ENCODE measurements at places on chromosomes 11 and 22.
A peak's percentile ranks its signal among the peaks of the same experiment; 100 is the strongest.

DNA sequence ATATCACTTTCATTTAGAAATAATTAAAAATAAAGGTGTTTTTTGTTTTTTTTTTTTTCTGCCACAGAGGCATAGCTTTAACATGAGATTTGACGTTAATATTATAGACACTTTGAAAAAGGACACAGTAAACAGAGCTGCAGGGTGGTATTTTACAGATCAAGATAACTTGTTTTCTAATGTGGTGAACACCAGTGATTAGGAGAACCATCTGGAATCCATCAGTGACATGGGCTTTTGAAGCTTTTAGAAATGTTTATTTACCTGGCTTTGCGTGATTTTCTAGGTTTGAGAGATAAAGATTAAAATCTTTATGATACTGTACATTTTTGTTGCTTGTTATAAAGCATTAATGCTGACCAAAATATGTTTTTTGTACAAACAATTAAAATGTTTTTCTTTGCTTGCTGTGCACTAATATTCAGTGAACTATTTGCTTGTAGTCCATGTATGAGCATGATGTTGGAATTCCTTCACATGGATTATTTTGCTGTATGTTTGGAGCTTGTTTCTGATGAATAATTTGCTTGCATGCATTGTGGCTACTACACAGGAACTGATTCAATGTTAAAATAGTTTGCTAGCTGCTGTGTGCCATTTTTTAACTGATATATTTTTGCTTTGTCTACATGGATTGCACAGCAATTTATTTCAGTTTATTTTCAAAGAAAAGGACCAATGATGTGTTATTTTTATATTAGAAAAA lies 352.1 kb upstream of the NARS2 start:
- DNase-seq = no peak

- DNase-seq = peak; percentile 51
Observed at GRCh38 chr22:29040385-29041275, 21.0 kb downstream of the C22orf31 start.

DNA sequence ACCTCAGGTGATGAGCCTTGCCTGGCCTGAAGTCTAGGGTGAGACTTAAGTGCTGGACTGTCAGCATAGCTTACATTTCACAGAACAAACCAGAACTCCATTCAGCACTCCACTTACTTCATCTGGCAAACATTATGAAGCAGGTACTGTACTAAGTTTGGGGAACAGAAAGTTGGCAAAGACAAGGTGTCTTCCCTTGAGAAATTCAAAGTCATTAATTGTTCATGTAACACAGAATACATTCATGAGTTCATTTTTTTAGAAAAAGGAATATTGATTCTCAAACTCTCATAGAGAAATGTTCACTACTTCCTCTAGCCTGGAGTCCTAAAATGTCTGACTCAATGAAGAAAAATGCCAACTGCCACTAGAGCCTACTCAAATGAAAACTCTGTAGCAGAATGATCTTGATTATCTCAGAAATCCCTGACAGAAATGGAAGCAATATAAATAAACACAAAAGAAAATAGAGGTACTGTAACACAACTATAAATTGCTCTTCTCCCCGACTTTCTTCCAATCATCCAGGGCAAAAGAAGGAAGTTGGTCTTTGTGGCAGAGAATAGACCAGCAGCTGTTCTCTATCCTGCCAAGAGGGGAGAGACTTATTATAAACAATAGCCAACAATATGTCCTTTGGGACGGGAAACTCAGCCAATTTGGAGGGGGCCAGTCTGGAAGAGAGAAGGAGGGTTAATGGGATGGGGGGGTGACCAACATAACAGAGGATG lies 129.2 kb upstream of the MTMR2 start:
- DNase-seq = no peak

DNA sequence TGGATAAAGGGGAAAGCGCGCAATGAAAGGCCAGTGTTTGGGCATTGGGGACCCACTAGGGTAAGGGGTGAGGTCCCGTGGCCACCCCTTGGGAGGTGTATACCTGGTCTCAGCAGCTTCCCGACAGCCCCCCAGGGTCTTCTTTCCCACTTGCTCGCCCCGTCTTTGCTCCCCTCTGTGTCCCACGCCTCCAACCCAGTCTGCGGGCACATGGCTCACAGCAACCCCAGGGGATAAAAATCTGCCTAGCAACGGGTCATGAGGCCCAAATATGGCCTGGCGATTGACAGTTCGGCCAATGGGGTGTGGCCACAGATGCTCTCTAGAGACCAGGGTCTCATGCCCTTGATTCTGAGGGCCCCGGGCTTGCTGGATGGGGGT lies 41.6 kb downstream of the AHNAK start:
- no peak for DNase-seq

GRCh38 chr22:24953384-24954113 lies 1.0 kb downstream of the KIAA1671 start:
- DNase-seq = no peak

GRCh38 chr11:58926695-58927094 lies 12.6 kb upstream of the GLYATL1 start:
- no peak for DNase-seq

DNA sequence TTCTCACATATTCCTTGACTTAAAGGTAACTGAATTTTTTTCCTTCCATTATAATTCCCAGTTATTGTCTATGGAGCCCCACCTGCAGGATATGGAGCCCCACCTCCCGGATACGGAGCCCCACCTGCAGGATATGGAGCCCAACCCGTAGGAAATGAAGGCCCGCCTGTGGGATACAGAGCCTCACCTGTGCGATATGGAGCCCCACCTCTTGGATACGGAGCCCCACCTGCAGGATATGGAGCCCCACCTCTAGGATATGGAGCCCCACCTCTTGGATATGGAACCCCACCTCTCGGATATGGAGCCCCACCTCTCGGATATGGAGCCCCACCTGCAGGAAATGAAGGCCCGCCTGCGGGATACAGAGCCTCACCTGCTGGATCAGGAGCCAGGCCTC lies 28.1 kb downstream of the WBP2NL start:
- DNase-seq = no peak

- DNase-seq = no peak
Observed at GRCh38 chr11:19232910-19233503, 7.7 kb downstream of the E2F8 start.

DNA sequence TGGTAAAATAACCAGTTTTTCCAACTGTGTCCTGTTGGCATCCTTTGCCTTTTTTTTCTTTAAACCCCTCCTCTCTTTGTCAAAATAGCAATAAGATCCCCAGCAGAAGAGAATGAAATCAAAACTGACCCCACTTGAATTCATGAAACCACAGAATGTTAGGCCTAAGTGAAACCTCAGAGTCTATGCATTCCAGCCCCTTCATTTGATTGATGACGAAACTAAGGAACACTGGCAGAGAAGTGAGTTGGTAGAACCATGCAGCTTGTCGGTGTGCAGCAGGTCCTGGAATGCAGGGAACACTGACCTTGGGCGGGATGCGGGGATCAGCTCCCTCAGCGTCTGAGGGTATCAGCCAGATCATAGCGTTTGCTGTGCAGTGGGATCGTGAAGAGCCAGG lies 57.5 kb downstream of the GRK3 start:
- no peak for DNase-seq

DNA sequence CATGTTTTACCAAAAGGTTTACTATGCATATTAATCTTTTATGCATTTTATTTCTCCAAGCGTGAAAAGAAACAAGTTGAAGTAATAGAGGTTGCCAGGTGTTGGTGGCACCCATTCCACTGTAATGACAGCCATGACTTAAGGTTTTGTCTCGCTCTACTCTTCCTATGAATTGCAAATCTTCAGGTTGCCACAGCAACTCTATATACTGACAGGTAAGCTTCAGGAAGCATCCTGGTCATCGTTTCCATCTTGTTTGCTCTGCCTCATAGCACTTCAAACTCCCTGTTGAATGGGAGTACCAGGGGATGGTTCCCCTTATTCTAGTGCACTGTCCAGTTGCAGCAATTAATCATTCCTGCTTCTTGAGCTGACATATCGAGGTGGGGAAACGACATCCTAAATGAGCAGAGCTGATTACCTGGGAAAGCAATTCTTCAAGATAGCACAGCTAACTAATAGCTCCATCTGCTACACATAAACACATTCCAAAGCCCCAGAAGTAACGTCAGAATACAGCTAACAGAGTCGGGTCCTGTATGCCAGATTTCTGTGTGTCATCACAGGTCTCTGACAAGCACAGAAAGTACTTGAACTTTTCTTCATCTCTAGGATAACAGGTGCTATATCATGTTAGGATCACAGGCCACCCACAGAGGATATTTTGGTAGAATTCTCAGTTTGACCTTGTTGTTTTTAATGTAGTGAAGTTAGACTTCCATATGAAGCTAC lies 80.3 kb downstream of the CADM1 start:
- no peak for DNase-seq

GRCh38 chr11:113675003-113675561 lies 31.0 kb downstream of the TMPRSS5 start:
- no peak for DNase-seq

DNA sequence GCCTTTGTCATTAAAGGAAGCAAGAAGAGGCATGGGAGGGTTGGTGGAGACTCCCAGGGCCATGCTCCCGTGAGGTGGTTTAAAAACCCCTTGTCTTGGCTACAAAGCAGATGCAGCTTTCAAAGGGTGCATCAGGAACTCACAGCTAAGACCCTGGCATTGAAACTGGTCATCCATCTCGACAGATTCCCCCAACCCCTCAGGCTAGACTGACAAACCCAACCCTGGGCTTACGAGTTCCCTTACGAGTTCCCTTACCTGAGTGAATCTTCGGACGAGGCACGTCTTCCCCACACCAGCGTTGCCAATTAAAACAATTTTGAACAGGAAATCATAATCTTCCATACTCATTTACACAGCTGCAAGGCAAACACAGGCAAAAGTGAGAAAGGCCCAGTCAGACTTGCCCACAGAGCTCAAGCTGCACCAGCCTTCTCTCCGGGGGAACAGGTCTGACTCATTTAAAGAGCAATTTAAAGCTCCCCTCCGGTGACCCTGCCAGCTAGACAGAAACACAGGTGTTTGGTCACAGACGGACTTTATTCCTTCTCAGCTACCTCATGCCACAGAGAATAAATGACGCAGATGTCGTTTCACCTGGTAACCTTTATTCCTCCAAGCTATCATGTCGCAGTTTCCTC lies 74.6 kb downstream of the RAB30 start:
- no peak for DNase-seq

DNA sequence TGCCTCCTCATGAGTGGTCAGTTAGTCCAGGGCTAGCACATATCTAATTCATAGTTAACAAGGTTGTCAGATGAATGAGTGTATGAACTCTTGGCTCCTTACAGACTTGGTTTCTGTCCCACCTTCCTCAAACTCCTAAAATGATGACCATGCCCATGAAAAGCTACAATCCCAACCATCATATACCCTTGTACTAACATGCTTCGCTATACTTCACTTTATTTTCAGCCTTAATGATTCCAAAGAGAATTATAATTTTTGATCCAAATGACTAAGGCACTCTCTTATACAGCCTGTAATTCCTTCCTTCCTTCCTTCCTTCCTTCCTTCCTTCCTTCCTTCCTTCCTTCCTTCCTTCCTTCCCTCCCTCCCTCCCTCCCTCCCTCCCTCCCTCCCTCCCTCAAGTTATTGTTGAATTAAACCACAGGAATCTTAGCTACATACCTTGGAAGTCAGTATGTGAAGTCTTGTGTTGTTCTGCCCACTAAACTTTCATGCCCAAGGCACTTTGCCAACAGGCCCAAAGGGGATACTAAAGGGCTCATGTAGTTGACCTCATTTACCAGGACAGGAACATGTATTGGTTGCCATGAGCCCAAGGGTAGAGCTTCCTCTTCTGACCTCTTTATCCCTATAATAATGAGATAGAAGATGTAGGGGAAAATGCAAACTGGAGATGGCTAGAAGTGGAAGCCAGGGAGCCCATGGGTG lies 37.4 kb downstream of the CALCA start:
- no peak for DNase-seq

DNA sequence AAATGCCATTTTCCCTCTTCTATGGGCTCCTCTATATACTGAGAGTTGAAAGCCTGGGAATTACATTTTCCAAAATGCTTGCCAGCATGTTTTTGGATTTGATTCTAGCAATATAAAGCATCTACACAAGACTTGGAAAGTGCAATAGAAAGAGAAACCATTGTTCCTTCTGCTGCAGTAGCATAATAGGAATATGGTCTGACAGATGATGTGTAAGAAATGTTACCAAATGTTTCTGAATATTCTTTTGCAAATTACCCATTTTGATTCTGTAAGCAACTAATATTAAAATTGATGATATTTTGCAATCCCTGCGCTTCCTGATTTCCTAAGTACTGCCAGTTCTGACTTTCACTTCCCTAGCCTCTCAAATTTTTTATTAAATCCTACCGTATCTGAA lies 61.6 kb downstream of the CASP12 start:
- DNase-seq = no peak

DNA sequence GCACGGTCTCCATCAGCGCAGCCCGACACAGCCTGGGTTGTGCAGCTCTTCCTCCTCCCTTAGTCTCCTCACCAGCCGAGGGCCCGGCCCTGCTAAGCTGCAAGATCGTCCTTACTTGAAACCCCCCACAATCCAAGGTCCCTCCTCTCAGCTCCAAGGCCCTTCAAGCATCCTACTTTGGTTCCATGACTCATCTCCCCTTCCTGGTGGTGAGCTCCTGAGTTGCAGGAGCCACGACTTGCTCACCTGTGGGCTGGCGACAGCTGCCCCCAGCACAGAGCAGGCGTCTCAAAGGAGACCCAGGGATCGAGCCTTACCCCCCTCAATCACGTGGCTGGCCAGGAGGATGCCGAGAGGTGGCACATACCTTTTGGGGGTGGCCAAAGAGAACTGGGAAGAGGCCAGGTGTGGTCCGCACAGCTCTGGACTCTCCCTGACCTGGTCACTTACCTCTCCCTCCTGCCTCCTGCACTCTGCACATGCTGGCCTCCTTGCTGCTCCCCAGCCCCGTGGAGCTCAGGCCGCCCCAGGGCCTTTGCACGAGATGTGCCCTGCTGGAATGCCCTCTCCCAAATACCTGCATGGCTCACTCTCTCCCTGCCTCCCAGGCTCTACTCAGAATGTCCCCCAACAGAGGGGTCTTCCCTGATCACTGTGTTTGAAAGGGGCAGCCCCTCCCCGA lies 35.2 kb upstream of the FADD start:
- no peak for DNase-seq

DNA sequence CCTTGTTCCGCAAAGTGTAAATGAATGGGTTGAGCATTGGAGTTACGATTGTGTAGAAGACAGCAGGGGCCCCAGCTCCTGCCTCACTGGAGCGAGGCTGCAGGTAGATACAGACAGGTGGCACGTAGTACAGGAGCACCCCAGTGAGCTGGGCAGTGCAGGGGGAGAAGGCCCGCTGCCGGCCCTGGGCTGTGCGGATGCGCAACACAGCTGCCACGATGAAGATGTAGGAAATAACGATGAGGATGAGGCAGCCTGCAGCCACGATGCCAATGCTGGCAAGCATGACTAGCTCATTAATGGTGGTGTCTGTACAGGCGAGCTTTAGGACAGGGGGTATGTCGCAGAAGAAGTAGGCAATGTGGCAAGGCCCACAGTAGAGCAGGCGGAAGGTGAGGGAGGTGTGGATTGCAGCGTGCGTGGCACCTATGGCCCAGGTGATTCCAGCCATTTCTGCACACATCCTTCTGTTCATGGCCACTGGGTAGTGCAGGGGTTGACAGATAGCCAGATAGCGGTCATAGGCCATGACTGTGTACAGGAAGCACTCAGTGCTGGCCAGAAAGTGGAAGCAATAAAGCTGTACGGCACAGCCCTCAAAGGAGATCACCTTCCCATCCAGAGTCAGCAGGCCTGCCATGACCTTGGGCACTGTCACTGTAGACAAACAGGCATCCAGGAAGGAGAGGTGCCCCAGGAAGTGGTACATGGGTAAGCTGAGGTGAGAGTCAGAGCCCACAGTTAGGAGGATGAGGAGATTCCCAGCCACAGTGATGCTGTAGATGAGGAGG lies 616 bp downstream of the OR10S1 start:
- no peak for DNase-seq

Data from stimulated activated CD4-positive, alpha-beta T cell treated with anti-CD3 and anti-CD28 coated beads, Interleukin-12 subunit alpha, Interleukin-12 subunit beta, amount 100 ng/mL, for 24 hours (primary cell).